ENCODE measurements at places on chromosomes 5 and 9.

DNA sequence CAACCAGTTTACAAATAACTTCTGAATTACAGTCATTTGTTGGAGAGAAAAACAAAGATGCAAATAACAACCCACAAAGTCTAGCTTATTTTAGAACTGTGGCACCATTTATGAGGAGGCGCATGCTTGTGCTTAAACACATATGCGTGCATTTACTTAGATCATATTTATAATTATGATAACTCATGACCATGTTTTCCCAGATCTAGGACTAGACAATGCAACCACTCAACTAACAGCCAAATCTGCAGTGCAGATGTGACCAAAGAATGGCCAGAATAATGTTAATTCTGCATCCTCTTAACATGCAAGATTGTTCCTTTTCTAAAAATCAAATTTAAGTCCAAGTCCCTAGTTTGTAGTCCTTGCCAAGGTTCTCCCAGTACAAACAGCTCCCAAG is 167.3 kb upstream of the FST start:
- DNase-seq: no peak

GRCh38 chr5:170365011-170365410 is 24.2 kb downstream of the KCNMB1 start:
- no peak for DNase-seq

GRCh38 chr9:32200896-32201295 is 183.5 kb upstream of the ACO1 start:
- DNase-seq: no peak

DNA sequence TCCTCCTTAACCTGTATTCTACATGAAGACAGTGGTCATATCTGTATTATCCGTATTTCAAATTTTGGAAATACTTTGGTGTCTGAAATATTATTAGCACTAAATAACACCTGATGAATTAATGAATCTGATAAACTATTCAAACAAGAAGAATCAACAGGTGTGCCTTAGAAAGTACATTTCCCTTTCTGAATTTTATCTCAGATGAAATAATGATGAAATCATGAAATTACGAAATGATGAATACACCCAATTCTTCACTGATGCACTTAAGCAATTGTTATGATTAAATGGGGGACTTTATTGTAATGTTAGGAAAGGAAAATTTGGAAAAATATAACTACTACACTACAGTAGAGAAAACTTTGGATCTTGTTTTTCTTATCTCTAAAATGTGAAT is 313.6 kb downstream of the HCN1 start:
- DNase-seq: no peak

DNA sequence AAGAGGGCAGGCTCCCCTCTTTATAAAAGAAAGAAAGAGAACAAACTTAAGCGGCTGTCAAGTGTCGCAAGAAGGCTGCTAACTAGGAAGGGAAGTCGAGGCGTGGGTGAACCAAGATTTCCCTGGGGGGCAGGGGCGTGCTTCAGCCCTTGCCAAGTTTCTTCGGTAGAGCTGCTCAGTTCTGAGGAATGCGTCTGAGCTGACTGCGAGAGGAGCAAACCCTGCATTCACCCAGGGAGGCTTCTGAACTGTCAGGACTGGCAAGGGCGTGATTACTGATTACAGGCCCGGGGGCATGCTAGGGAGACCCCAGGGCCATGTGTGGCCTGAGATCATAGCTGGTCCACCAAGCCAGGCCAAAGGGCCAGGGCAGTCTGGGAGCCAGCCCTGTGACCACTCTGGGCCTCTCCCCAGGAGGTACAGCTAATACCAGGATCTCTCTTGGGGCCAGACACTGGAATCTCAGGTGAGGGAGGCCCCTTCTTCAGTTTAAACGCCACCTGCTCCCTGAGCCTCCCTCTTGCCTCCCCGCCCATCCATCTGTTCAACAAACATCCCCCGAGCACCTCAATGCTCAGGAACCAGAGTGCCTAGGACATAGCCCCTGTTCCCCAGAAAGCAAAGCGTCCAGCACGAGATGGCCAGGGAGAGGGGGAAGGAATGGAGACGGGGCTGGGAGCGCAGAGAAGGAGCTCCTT is 30.9 kb downstream of the SARDH start:
- no peak for DNase-seq

GRCh38 chr5:157923765-157924164 is 64.8 kb upstream of the CLINT1 start:
- no peak for DNase-seq

- DNase-seq: no peak
Observed at GRCh38 chr5:109354761-109355160, 55.0 kb downstream of the PJA2 start.

GRCh38 chr9:121326130-121326838 is 43.8 kb downstream of the STOM start:
- no peak for DNase-seq

- DNase-seq: peak; percentile 56
Observed at GRCh38 chr5:68216245-68217046, 890 bp downstream of the PIK3R1 start.

DNA sequence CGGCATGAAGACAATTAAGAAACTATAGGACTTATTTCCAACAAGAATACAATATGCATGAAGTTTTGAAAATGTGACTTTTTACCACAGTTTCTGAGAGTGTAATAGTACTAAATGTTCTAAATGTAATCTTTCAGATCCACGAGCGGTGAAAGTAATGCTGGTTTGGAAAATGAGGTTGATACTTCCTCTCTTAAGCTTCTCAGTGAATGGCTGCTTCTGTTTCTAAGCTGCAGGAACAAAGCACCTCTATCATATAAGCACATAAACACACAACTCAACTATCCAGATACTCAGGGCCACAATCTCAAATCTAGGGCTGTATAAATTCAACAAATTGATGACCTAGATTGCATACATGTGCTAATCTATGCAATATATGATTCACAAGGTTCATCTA is 78.3 kb downstream of the LIFR start:
- DNase-seq: no peak

DNA sequence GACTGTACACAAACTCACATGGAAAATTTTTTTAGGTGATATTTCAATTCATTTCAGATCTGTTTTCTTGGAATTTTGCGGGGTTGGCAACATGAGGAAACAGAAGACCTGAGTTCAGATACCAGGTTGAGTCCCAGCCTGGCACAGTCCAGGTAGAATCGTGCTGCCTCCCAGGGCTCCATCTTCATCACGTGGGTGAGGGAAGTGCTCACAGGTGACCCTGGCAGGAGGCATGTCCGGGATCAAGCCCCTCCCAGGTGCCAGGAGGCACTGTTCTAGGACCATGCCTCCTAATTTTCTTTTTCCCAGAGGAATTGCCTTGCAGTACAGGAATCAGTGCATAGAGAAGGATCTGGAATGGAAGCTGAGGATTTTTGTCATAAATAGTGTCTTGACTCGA is 318.3 kb upstream of the IRX4 start:
- no peak for DNase-seq

GRCh38 chr5:134245692-134246091 is 19.8 kb upstream of the PPP2CA start:
- no peak for DNase-seq

DNA sequence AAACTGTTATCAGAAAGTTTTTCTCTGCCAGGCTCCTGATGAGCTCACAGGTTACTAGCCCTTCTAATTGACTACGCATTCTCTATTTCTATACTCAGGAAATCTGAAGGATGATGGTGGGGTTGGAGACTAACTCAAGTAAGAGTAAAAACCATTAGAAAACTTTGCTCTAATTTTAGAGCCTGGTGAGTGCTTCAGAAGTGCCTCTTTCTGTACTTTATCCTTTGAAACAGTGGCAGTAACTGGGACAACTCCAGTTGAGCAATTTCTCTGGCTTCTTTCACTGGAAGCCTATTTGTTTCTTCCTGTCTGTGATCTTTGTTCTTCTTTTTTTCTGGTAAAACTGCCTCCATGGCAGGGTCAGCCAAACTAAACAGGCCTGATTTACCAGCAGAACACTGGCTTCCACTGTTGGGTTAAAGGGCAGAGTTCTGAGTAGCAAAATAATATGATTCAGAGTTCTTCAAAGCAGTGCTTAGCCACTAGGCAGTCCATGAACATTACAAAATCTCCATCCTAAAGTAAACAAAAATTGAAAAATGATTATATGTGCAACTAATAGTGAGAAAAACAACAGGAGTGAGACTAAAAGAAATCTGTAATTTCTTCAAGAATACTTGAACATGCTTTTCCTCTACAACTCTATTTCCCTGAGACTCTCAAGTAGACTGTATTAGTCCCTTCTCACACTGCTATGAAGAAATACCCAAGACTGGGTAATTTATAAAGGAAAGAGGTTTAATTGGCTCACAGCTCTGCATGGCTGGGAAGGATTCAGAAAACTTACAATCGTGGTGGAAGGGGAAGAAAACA is 79.8 kb downstream of the MROH2B start:
- DNase-seq: no peak

DNA sequence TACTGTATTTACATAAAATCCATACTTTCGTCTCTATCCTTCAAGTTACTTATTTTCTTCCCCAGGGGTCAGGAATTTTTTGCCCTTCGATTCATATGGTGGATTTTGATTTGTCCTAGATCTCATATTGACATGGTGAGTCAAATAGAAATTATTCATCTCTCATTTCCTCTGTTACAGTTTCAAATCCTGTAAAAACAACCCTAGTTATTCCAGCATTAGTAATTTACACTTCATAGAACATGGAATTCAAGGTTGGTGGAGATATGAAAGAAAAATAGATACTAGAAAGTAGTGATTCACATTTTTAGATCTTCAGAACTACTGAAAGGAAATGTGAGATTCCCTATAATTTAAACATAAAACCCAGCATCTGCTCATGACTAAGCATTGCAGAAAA is 1331.0 kb upstream of the CDH9 start:
- DNase-seq: no peak

Data from Jurkat, Clone E6-1 (cell line).